ENCODE measurements at places on chromosomes 5 and 9.

DNA sequence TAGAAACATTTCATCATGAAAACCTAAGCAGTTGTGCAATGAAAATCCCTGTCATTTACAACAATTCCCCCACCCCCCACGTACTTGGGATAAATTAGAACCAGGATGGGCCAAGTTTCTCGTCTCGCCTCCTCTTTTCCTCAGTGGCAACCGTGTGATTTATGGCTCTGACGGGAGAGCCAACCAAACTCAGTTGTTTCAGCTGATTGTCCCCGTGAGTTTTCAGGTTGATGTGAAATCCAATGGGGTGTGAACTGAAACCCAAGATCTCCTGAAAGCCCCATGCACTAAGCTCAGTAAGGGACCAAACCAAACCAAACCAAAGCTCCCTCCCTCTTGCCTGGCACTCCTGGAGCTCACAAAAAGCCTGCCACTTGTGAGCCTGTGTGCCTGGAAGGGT is 138.7 kb upstream of the SLC24A2 start:
- DNase-seq = no peak
- no peaks in the 10 kb centered on the region for H3K36me3 ChIP-seq
- H3K27ac ChIP-seq = no peak overlapping the region
- H3K4me3 ChIP-seq = no peak overlapping the region
- no peaks in the 10 kb centered on the region for H3K4me1 ChIP-seq
- no peaks in the 10 kb centered on the region for H3K27me3 ChIP-seq

DNA sequence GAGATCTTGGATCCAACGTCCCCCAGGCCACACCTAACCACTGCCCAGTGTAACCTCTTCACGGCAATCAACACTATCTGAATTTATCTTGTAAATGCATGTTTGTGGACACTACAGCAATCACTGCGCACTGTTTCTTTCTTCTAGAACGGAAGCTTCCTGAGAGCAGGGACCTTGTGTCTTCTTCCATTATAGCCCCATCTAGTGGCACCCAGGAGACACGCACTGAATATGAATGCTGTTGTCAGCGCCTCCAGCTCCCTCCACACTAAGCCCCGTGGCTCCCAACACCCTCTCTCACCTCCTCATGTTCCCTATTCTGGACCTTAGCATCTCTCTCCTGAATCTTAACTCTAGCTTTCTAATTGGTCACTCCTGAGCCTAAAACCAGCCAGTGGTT is 72.7 kb downstream of the SMIM23 start:
- no peak overlapping the region for H3K4me3 ChIP-seq
- H3K27ac ChIP-seq = no peak overlapping the region
- no peak for DNase-seq

- no peak overlapping the region for H3K27ac ChIP-seq
- no peak for DNase-seq
- no peaks in the 10 kb centered on the region for H3K27me3 ChIP-seq
- no peaks in the 10 kb centered on the region for H3K4me1 ChIP-seq
Measured at GRCh38 chr9:120593250-120593954, 13.4 kb upstream of the CDK5RAP2 start.

DNA sequence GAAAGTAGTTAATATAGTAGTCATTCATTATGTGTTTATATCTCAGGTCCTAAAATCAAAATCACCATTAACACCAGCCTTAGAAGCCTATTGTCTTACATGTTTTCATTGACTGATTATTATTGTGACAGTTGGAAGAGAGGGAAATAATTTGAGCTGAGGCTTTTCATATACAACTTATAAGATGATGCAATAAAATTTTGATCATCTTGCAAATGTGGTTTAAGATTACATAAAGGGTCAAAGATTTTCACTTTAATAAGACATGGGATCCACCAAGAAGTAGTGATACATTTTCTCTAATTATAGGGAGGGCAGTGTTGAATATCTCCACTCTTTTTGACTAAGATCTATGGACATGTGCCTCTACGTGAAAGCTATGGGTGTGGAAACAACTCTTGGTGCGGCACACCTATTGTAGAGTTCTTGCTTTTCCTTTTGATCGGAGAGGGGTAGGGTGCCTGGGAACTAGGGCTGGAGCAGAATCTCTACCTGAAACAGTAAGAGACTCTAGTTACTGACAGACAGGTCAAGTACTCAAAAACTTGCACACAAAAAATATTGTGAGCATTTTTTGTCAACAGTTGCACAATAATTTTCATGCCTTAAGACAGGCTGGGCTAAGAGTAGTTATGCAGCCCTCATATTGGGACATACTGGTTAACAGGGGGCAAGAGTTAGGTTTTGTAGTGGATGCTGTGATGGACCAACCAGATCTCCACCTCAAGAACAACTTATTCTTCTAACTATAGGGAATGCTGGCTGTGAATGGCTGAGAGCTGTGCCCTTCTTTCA is 139.3 kb upstream of the FST start:
- no peaks in the 10 kb centered on the region for H3K4me1 ChIP-seq
- H3K4me3 ChIP-seq = no peak overlapping the region
- H3K27me3 ChIP-seq = no peaks in the 10 kb centered on the region
- DNase-seq = no peak

GRCh38 chr5:37825334-37825915 is 14.4 kb downstream of the GDNF start:
- no peak overlapping the region for H3K27ac ChIP-seq
- DNase-seq = no peak
- H3K27me3 ChIP-seq = no peaks in the 10 kb centered on the region
- H3K36me3 ChIP-seq = no peaks in the 10 kb centered on the region
- no peak overlapping the region for H3K4me3 ChIP-seq

GRCh38 chr5:40386289-40386688 is 293.4 kb upstream of the PTGER4 start:
- peaks cover 14% of the 10 kb centered on the region for H3K4me1 ChIP-seq
- no peaks in the 10 kb centered on the region for H3K36me3 ChIP-seq
- no peak overlapping the region for H3K4me3 ChIP-seq
- H3K27me3 ChIP-seq = no peaks in the 10 kb centered on the region
- no peak for DNase-seq

DNA sequence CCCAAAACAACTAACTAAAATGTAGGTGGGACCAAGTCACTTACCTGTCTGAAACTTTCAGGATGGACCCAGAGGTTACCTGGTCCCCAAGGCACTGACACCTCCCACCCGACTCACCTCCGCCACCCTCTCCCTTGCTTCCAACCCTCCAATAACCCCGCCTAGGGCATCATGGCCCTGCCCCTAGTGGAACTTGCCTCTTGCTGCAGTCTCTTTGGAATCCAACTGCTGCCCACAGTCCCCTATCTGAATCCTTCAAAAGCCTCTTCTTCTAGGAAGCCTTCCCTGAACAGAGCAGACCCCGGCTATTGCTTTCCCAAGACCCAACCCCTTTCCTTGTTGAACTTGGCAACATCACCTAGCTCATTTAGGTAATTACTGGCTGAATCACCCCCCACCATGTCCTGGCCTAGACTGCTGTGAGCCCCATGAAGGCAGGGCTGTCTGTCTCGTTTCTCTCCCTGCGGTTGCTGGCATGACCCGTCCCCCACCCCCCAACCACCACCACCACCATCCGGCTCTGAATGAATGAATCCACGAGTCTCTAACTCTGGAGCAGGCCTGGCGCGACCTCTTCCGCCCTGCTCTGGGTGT is 9.4 kb downstream of the CRB2 start:
- H3K36me3 ChIP-seq = no peaks in the 10 kb centered on the region
- no peak overlapping the region for H3K27ac ChIP-seq
- no peak for DNase-seq
- H3K4me3 ChIP-seq = no peak overlapping the region
- no peaks in the 10 kb centered on the region for H3K4me1 ChIP-seq

GRCh38 chr5:106757672-106758071 is 913.1 kb downstream of the EFNA5 start:
- no peak overlapping the region for H3K4me3 ChIP-seq
- DNase-seq = no peak
- no peaks in the 10 kb centered on the region for H3K27me3 ChIP-seq

- H3K4me1 ChIP-seq = peaks cover 5% of the 10 kb centered on the region
- no peak for DNase-seq
- no peak overlapping the region for H3K27ac ChIP-seq
- H3K27me3 ChIP-seq = no peaks in the 10 kb centered on the region
- no peaks in the 10 kb centered on the region for H3K36me3 ChIP-seq
Measured at GRCh38 chr5:96051401-96051830, 89.8 kb upstream of the ELL2 start.

DNA sequence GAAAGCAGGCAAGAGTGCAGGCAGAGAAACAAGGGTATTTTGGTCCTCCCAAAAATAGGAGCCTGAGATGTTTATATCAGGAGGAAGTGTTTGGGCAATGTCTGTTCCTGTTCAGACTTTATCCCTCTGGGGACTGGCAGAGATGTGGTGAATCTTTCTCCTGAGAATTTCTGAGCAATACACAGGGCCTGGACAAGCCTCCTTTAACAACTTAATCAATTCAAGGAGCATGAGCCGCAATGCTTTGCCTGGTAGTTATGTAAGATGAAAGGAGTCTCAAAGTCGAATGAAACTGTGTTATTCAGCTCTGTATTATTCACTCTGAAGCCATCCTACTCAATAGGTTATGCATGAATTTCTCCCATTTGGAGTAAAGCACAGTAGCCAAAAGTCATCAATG is 365.6 kb downstream of the MAN2A1 start:
- no peaks in the 10 kb centered on the region for H3K4me1 ChIP-seq
- no peaks in the 10 kb centered on the region for H3K36me3 ChIP-seq
- no peak for DNase-seq
- no peak overlapping the region for H3K4me3 ChIP-seq
- H3K27me3 ChIP-seq = no peaks in the 10 kb centered on the region

DNA sequence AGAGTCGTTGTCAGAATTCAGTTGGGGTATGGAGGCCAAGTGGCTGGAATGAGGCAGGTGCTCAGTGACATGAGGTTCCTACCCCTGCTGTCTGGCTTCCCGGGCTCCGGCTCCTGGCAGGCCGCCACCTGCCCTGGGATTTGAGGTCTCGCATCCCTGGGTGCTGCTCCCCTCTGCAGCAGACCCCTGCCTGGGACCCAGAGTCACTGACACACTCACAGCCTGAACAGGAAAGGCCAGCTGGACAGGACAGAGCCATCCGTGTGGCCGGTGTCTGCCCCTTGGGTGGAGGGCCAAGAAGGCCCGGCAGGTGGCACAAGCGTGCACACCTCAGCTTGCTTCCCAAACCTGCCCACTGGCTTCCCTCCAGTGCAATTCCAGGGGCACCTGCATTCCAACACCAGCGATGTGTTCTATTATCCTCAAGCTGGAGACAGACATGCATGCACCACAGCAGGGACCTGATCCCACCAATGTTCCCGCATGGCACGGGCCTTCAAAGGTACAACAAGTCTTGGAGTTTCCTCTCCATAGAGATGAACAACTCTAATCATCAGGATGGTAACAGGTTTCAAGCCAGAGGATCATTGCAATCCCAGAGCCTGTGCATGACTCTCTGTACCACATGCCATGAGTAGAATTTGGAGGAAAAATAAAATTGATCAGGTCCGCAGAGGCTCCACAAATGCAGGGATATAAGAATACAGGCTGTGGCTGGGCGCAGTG is 45.6 kb upstream of the RNF130 start:
- no peaks in the 10 kb centered on the region for H3K36me3 ChIP-seq
- H3K4me1 ChIP-seq = no peaks in the 10 kb centered on the region
- H3K4me3 ChIP-seq = no peak overlapping the region
- no peak for DNase-seq

DNA sequence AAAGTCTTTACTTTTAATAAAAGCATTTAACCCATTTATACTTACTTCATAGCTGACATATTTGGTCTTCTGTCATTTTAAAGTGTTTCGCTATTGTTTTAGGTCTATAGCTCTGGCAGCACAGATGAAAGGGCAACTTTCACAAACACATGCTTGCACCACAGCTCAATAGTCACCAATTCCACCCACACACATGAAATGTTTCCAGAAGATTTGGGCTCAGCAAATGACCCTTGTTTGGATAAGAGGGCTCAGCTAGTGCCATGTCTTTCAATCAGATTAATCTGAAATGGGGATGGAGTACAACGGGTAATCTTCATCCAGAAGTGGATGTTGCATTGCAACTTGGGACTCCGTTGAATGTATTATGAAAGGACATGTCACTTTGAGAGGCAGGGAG is 176.0 kb downstream of the FGF18 start:
- no peak overlapping the region for H3K4me3 ChIP-seq
- no peaks in the 10 kb centered on the region for H3K27me3 ChIP-seq
- no peaks in the 10 kb centered on the region for H3K36me3 ChIP-seq
- no peak for DNase-seq
- no peak overlapping the region for H3K27ac ChIP-seq

DNA sequence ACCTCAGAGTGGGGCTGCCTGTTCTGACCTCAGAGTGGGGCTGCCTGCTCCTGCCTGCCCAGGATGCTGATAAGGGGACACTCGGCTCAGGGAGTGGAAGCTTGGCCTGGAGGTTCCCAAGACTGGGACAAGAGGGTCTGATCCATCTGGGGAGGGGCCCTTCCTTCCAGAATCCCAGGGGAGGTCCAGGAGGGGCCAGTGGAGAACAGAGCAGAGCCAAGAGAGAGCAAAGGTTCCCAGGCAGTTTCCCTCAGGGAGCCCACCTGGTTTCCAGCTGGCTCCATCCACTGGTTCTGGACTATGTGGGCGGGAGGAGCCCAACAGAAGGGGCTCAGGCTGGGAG is 49.1 kb upstream of the RNU6ATAC start:
- peaks cover 13% of the 10 kb centered on the region for H3K4me1 ChIP-seq
- H3K27me3 ChIP-seq = no peaks in the 10 kb centered on the region
- H3K4me3 ChIP-seq = no peak overlapping the region
- H3K27ac ChIP-seq = no peak overlapping the region

DNA sequence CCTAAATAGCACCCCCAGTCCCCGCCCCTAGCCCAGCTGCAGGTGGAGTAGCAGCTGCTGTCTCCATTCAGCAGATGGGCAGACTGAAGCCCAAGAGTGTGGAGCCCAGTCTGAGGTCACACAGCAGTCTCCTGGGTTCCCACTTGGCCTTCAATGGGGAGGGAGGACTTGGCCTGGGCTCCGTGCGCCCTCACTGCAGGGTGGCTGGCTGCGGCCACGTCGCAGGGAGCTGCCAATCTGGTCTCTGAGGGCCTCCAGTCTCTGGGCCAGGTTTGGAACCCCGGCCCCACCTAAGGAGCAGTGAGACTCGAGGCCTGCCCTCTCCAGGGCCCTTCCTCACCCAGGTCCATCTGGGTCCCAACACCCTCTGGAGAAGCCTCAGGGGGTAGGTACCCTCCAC is 7.4 kb downstream of the KIF12 start:
- no peak for DNase-seq
- H3K27me3 ChIP-seq = no peaks in the 10 kb centered on the region
- H3K27ac ChIP-seq = no peak overlapping the region
- H3K4me1 ChIP-seq = no peaks in the 10 kb centered on the region

GRCh38 chr9:80437825-80438224 is 866.1 kb downstream of the TLE4 start:
- no peak overlapping the region for H3K4me3 ChIP-seq
- no peaks in the 10 kb centered on the region for H3K27me3 ChIP-seq
- no peaks in the 10 kb centered on the region for H3K4me1 ChIP-seq
- no peak for DNase-seq
- no peak overlapping the region for H3K27ac ChIP-seq
- H3K36me3 ChIP-seq = no peaks in the 10 kb centered on the region

GRCh38 chr9:6944093-6944551 is 186.3 kb downstream of the KDM4C start:
- no peaks in the 10 kb centered on the region for H3K4me1 ChIP-seq
- H3K27ac ChIP-seq = no peak overlapping the region
- H3K36me3 ChIP-seq = no peaks in the 10 kb centered on the region
- DNase-seq = no peak

GRCh38 chr9:107218829-107219485 is 64.1 kb upstream of the RAD23B start:
- H3K27ac ChIP-seq = no peak overlapping the region
- H3K27me3 ChIP-seq = no peaks in the 10 kb centered on the region
- no peaks in the 10 kb centered on the region for H3K36me3 ChIP-seq
- H3K4me1 ChIP-seq = no peaks in the 10 kb centered on the region
- no peak overlapping the region for H3K4me3 ChIP-seq
